Mononuclear cell (primary cell): ENCODE measurements at places on chromosomes 6 and 20. TPM values are rescaled to one million over a fixed set of nuclear protein-coding genes. Genes with fewer than 3 reads are reported as not detected.

The EYS gene
- total RNA-seq, result under 0.01 TPM

The C2 gene
- total RNA-seq, result 2.5 TPM

The OR12D3 gene
- total RNA-seq, result not detected

The XKR7 gene
- total RNA-seq, result under 0.01 TPM

The LAMP5 gene
- 0.84 TPM for total RNA-seq

The ULBP3 gene
- total RNA-seq, result 0.84 TPM
